ENCODE measurements at places on chromosomes 12 and 14. TPM values are rescaled to one million over a fixed set of nuclear protein-coding genes. Genes with fewer than 3 reads are reported as not detected.

The RNU4-1 gene
- total RNA-seq: under 0.01 TPM

The SRRM4 gene
- 0.42 TPM for total RNA-seq

The KCNC2 gene
- total RNA-seq: 0.32 TPM

The GARIN6 gene
- total RNA-seq: not detected

The KRT74 gene
- not detected for total RNA-seq

The AKAP5 gene
- total RNA-seq: 5.6 TPM

The C1R gene
- 174 TPM for total RNA-seq

The DLK1 gene
- 87.3 TPM for total RNA-seq

The KRT2 gene
- total RNA-seq: not detected

The NPFF gene
- not detected for total RNA-seq

The ZFC3H1 gene
- total RNA-seq: 109 TPM

The NRIP2 gene
- total RNA-seq: 1.7 TPM

The GLS2 gene
- 0.79 TPM for total RNA-seq

The GLIPR1L2 gene
- total RNA-seq: 2.4 TPM

The TOMM20L gene
- not detected for total RNA-seq

The LEMD3 gene
- 69.4 TPM for total RNA-seq

The RPGRIP1 gene
- total RNA-seq: 0.48 TPM

The NGB gene
- not detected for total RNA-seq

The IL23A gene
- total RNA-seq: not detected

The HOXC10 gene
- 1.6 TPM for total RNA-seq

The DENND5B gene
- total RNA-seq: 27.5 TPM

The SLC4A8 gene
- 2.9 TPM for total RNA-seq

The CCDC88C gene
- 19.7 TPM for total RNA-seq

The KCNK10 gene
- 1.1 TPM for total RNA-seq

Data from urinary bladder (tissue), 4 donors.